ENCODE measurements at places on chromosomes 7 and 10. TPM values are rescaled to one million over a fixed set of nuclear protein-coding genes. Genes with fewer than 3 reads are reported as not detected.

The NPC1L1 gene
- 0.30 TPM for total RNA-seq

The FGF8 gene
- total RNA-seq = not detected

The GSDME gene
- total RNA-seq = 11.5 TPM

The PHYHIPL gene
- not detected for total RNA-seq

The COL1A2 gene
- not detected for total RNA-seq

The STAG3 gene
- 0.83 TPM for total RNA-seq

The SPDYE1 gene
- total RNA-seq = not detected

The TMEM106B gene
- total RNA-seq = 61.1 TPM

The PTPN20 gene
- total RNA-seq = 19.1 TPM

The FOXI2 gene
- total RNA-seq = not detected

The TMUB1 gene
- 99.3 TPM for total RNA-seq

The PLAU gene
- total RNA-seq = 94.9 TPM
